ENCODE measurements at places on chromosomes 4 and X. TPM values are rescaled to one million over a fixed set of nuclear protein-coding genes. Genes with fewer than 3 reads are reported as not detected.

GRCh38 chr4:182928061-182928460 is 10.9 kb upstream of the DCTD start:
- no peak overlapping the region for H3K4me3 ChIP-seq
- H3K36me3 ChIP-seq, result no peaks in the 10 kb centered on the region
- H3K27ac ChIP-seq, result no peak overlapping the region
- H3K27me3 ChIP-seq, result no peaks in the 10 kb centered on the region
- no peaks in the 10 kb centered on the region for H3K4me1 ChIP-seq
- DNase-seq, result no peak

DNA sequence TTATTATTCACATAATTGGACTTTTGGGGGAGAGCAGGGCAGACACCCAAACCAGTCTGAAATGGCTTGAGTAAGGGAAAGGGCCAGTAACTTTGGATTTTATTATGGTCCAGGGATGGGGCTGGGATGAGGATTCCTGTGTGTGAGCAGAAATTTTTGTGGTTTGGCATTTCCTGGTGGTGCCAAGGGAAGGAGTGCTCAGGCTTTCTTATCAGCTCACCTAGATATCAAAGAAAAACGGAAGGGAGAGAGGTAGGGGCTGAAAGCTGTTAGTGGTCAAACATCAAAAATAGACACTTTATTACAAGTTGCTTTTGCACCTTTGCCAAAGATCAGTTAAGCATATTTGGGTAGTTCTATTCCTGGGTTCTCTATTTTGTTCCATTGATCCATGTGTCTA is 128.5 kb upstream of the DIPK2B start:
- H3K4me3 ChIP-seq, result no peak overlapping the region
- no peak overlapping the region for H3K27ac ChIP-seq
- no peaks in the 10 kb centered on the region for H3K36me3 ChIP-seq
- no peaks in the 10 kb centered on the region for H3K4me1 ChIP-seq
- no peaks in the 10 kb centered on the region for H3K27me3 ChIP-seq

GRCh38 chr4:146975527-146975926 is 29.9 kb upstream of the TTC29 start:
- no peak overlapping the region for H3K4me3 ChIP-seq
- H3K36me3 ChIP-seq, result no peaks in the 10 kb centered on the region
- no peaks in the 10 kb centered on the region for H3K27me3 ChIP-seq
- no peaks in the 10 kb centered on the region for H3K4me1 ChIP-seq
- H3K27ac ChIP-seq, result no peak overlapping the region

- H3K36me3 ChIP-seq, result no peaks in the 10 kb centered on the region
- H3K27ac ChIP-seq, result no peak overlapping the region
- H3K4me3 ChIP-seq, result no peak overlapping the region
Observed at GRCh38 chrX:139759637-139760036, 51.7 kb upstream of the MCF2 start.

- H3K36me3 ChIP-seq, result no peaks in the 10 kb centered on the region
- peak; percentile 74 for DNase-seq
- H3K4me1 ChIP-seq, result peaks cover 23% of the 10 kb centered on the region
- H3K4me3 ChIP-seq, result peak overlapping the region; percentile 70
Observed at GRCh38 chr4:156971165-156971675, 379 bp downstream of the PDGFC start.

GRCh38 chr4:19472666-19473065 is 779.0 kb upstream of the SLIT2 start:
- no peak overlapping the region for H3K4me3 ChIP-seq
- H3K4me1 ChIP-seq, result no peaks in the 10 kb centered on the region
- H3K27me3 ChIP-seq, result no peaks in the 10 kb centered on the region
- H3K27ac ChIP-seq, result no peak overlapping the region
- H3K36me3 ChIP-seq, result no peaks in the 10 kb centered on the region

DNA sequence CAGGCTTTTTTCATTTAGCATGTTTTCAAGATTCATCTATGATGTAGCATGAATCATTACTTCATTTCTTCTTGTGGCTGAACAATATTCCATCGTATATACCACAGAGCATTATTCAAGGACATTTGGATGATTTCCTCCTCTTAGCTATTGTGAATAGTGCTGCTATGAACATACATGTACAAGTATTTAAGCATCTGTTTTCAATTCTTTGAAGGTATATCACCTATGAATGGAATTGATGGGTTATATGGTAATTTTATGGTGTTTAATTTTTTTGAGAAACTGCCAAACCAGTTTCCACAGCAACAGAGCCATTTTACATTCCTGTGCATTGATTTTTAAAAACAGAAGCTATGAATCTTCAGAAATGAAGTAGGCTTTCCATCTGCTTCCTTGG is 36.1 kb upstream of the WDR19 start:
- no peak for DNase-seq
- H3K27ac ChIP-seq, result no peak overlapping the region
- H3K36me3 ChIP-seq, result no peaks in the 10 kb centered on the region
- H3K4me3 ChIP-seq, result no peak overlapping the region
- no peaks in the 10 kb centered on the region for H3K27me3 ChIP-seq

DNA sequence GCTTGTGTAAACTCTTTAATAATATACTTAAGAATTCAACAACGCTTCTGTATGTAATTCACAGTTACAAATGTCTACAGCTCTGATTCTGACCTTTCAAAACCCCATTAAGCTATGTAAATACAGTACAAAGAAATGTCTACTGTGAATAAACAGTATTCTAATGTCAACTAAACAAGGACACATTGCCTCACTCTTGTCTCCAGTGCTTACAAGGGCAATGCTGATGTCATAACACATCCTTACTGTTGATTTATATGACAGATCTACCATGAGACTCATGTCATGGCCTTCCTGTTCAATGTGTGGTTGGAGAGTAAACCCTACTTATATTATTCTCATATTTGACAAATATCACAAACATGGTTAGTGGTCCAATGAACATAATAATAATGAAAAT is 256.1 kb upstream of the ADGRL3 start:
- H3K27ac ChIP-seq, result no peak overlapping the region
- H3K4me3 ChIP-seq, result no peak overlapping the region
- no peaks in the 10 kb centered on the region for H3K4me1 ChIP-seq
- no peak for DNase-seq

GRCh38 chrX:113743069-113743468 is 840.8 kb upstream of the HTR2C start:
- no peaks in the 10 kb centered on the region for H3K4me1 ChIP-seq
- DNase-seq, result no peak
- no peak overlapping the region for H3K4me3 ChIP-seq
- H3K27me3 ChIP-seq, result no peaks in the 10 kb centered on the region
- H3K27ac ChIP-seq, result no peak overlapping the region
- no peaks in the 10 kb centered on the region for H3K36me3 ChIP-seq

DNA sequence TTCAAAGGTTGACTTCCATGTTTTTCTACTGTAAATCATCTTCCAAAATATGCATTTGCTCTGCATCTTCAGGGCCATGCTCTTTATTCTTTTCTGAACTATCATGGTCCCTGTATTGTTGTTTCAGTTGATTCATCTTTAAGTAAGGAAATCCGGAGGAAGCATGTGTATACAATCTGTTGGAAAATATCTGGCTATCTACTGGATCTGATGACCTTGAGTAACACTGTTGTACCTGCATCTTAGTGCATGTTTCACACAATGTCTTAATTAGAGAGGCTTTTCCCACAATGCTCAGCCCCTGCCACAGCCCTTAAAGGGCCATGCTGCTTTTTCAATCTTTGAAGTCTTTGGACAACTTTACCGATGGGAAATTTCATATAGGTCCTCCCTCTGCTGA is 61.8 kb upstream of the SH3RF1 start:
- no peaks in the 10 kb centered on the region for H3K4me1 ChIP-seq
- no peak for DNase-seq
- no peak overlapping the region for H3K27ac ChIP-seq
- no peaks in the 10 kb centered on the region for H3K27me3 ChIP-seq
- H3K4me3 ChIP-seq, result no peak overlapping the region

Gene CACNA1F
- total RNA-seq, result 1.4 TPM

Gene GAGE2A
- not detected for total RNA-seq

Gene SPRY1
- total RNA-seq, result 134 TPM

Gene BTK
- 34.1 TPM for total RNA-seq

Gene ZMYM3
- 24.9 TPM for total RNA-seq

Measured in upper lobe of right lung (tissue), 1 donor.